ENCODE measurements at places on chromosomes 12 and 14. TPM values are rescaled to one million over a fixed set of nuclear protein-coding genes. Genes with fewer than 3 reads are reported as not detected.

DNA sequence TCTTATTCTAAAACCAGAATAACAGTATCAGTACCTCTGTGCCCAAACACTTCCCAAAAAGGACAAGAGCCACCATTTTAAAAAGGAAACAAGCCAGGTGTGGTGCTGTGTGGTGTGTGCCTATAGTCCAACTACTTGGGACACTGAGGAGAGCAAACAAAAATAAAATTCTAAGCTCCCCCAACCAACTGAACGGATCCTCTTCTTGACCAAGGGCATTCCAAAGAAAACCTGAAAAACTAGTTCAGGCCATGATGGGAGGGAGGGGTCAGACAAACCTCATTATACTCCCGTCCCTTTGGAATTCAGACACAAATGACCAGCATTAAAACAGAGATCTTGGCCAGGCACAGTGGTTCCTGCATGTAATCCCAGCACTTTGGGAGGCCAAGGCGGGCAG, 20.5 kb downstream of the SLC11A2 start:
- H3K27ac ChIP-seq: peak overlapping the region; percentile 26
- H3K27me3 ChIP-seq: no peaks in the 10 kb centered on the region
- peaks cover 34% of the 10 kb centered on the region for H3K36me3 ChIP-seq
- DNase-seq: peak; percentile 37

DNA sequence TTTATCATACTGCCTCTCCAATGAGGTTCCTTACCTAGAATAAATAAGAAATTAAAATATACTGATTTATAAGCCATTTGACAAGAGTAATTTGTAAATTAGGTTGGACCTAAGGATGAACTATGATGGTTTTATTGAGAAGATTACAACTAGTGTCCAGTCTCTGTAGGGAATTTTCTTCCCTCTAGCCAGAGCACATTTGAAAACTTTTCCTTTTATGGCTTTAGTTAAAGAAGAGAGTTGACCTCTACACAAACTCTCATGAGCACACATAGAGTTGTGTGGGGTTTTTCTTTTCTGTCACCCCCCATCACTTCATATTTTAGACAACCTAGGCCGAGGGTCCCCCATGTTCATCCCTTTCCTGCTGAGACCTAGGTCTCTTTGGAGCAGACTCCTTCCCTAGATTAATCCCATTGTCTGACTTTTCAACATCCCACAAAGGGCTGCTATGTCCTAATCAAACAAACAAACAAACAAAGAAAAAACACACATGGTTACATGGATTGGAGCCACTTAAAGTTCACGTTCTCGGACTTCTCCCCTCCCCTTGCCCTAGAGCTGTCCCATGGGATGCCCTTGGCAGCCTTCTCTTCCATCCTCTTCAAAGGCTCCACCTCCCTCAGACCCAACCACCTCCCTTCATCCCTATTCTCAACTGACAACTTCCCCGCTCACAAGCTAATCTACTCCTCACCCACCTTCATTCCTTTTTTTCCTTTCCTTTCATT, 40.7 kb downstream of the GPR135 start:
- H3K4me3 ChIP-seq: no peak overlapping the region
- no peaks in the 10 kb centered on the region for H3K4me1 ChIP-seq
- no peaks in the 10 kb centered on the region for H3K36me3 ChIP-seq
- no peak overlapping the region for H3K27ac ChIP-seq
- DNase-seq: no peak

DNA sequence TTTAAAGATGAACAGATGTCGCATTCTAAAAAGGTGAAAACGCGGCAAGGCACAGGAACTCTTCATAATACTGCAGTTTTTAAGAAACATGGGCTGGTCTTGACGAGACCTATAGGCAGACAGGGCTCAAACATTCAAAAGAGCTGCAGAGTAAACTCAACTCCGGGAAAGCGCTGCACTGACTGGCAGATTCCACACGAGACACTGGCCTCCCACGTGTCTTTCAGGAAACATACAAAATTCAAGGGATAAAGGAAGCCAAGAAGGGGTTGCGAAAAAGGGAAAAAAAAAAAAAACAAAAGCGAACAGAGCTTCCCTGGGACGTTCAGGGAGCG, 614 bp upstream of the ARF6 start:
- H3K4me1 ChIP-seq: no peaks in the 10 kb centered on the region
- H3K36me3 ChIP-seq: peaks cover 53% of the 10 kb centered on the region
- H3K4me3 ChIP-seq: peak overlapping the region; percentile 87
- no peaks in the 10 kb centered on the region for H3K27me3 ChIP-seq

GRCh38 chr12:75139196-75139595, 70.4 kb downstream of the KCNC2 start:
- H3K4me3 ChIP-seq: no peak overlapping the region
- H3K36me3 ChIP-seq: no peaks in the 10 kb centered on the region
- no peaks in the 10 kb centered on the region for H3K4me1 ChIP-seq
- no peaks in the 10 kb centered on the region for H3K27me3 ChIP-seq
- no peak for DNase-seq

DNA sequence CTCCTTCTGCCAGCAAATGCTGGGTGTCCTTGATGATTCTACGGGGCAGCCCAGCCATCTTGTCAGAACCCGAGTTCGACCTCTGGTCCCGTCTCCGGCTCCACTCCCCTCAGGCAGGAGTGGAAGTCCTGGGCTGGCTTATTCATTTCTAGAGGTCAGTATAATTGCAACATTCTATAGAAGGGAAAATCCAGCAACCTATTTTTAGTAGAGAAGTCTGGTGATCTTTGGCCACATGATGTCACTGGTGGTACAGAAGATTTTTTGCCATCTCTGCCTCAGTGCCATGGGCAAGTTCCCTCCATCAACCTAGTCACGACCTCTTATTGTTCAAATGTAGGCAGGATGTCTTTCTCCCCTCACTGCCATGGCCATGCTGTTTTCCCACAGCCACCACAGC, 22.4 kb downstream of the OR10G2 start:
- H3K27me3 ChIP-seq: peaks cover 32% of the 10 kb centered on the region
- no peaks in the 10 kb centered on the region for H3K4me1 ChIP-seq
- H3K27ac ChIP-seq: no peak overlapping the region
- DNase-seq: no peak

- peaks cover 32% of the 10 kb centered on the region for H3K4me1 ChIP-seq
- H3K27ac ChIP-seq: no peak overlapping the region
- H3K36me3 ChIP-seq: no peaks in the 10 kb centered on the region
- DNase-seq: no peak
Observed at GRCh38 chr12:116662612-116663144, 75.2 kb downstream of the SPRING1 start.

DNA sequence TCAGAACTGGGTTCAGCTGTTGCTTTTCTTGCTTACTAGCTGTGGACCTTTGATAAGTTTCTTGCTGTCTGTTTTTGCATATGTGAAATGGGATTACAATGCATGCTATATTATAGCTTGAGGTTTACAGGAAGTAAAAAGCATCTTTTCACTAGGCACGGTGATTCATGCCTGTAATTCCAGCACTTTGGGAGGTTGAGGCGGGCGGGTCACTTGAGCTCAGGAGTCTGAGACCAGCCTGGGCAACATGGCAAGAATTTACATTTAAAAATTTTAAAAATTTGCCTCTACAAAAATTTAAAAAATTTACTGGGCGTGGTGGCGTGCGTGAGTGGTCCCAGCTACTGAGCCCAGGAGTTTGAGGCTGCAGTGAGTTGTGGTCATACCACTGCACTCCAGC, 42.0 kb downstream of the CALM1 start:
- H3K36me3 ChIP-seq: peaks cover 8% of the 10 kb centered on the region
- H3K27me3 ChIP-seq: no peaks in the 10 kb centered on the region
- H3K27ac ChIP-seq: no peak overlapping the region
- no peak for DNase-seq
- H3K4me1 ChIP-seq: peaks cover 9% of the 10 kb centered on the region

GRCh38 chr14:51516706-51517395, 134.9 kb upstream of the FRMD6 start:
- H3K4me3 ChIP-seq: no peak overlapping the region
- H3K4me1 ChIP-seq: no peaks in the 10 kb centered on the region
- H3K36me3 ChIP-seq: no peaks in the 10 kb centered on the region
- no peak overlapping the region for H3K27ac ChIP-seq
- no peak for DNase-seq

PCED1B gene
- 2.1 TPM for total RNA-seq

IL31 gene
- total RNA-seq: not detected

SPPL3 gene
- 61.0 TPM for total RNA-seq

GRCh38 chr12:15669256-15669948, 119.8 kb downstream of the EPS8 start:
- peaks cover 16% of the 10 kb centered on the region for H3K36me3 ChIP-seq
- H3K4me1 ChIP-seq: peaks cover 14% of the 10 kb centered on the region
- H3K27me3 ChIP-seq: no peaks in the 10 kb centered on the region
- DNase-seq: no peak

GRCh38 chr14:72664651-72665050, 229.2 kb downstream of the DPF3 start:
- H3K4me1 ChIP-seq: peaks cover 33% of the 10 kb centered on the region
- H3K36me3 ChIP-seq: no peaks in the 10 kb centered on the region
- DNase-seq: no peak
- peak overlapping the region; percentile 77 for H3K27ac ChIP-seq
- no peaks in the 10 kb centered on the region for H3K27me3 ChIP-seq

DNA sequence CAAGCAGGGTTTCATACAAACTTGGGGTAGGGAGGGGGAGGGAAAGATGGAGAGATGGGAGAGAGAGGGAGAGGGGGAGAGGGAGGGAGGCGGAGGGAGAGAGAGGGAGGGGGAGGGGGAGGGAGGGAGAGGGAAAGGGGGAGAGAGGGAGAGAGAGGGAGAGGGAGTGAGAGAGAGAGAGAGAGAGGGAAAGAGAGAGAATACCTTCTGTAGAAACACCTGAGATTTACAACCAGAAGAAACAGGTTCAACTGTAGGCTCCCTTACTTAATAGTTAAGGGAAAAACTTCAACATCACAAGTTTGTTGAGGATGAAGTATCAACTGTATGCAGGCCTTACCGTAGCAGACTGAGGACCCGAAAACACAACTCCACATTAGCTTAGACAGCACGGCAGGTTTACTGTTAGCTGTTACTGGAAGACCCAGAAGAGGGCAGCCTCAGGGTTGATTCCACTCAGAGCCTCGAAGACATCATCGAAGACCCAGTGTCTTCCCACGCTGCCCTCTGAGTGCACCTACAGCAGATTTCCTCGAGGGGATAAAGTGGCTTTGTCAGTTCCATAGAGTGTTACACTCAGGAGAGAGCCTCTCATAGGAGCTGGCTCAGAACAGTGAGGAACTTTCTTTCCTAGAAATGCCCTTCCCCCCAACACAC, 72.4 kb downstream of the NT5DC3 start:
- H3K27me3 ChIP-seq: no peaks in the 10 kb centered on the region
- H3K27ac ChIP-seq: no peak overlapping the region
- peaks cover 19% of the 10 kb centered on the region for H3K36me3 ChIP-seq
- no peak for DNase-seq

DNA sequence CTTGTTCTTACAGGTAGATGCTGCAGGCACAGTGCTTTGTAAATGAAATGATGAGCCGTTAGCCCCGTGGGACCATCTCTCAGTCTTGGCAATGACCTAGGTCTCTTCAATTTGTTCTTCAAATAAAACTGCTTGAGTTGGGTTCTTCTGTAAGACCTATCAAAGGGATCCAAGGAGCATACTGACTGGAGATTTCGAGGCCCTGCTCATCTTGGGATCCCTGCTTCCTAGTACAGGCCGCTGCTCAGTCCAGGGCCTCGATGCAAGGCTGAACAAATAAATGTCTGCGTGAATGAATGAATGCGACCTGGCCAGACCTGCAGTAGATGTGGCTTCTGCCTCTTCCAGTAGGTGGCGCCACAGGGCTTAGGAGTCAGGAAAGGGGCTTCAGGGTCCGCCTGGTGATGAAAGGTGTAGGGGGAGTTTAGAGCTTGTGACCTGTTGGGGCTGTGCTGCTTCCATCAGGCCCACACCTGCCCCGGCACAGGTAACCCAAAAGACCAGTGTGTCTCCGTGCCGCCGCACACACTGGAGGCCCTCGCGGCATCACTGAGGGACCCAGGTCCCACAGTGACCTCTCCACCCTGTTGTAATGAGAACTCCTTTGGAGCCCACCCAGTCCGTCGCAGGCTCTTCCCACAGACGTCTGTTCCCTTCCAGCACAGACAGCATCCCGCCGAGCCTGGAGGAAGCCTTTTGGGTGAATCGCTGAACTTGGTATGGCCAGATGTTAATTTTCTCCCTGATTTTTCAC, 4.4 kb downstream of the CACNA1C start:
- H3K27me3 ChIP-seq: peaks cover 94% of the 10 kb centered on the region
- H3K4me1 ChIP-seq: no peaks in the 10 kb centered on the region
- H3K27ac ChIP-seq: no peak overlapping the region
- H3K4me3 ChIP-seq: no peak overlapping the region

- H3K27ac ChIP-seq: no peak overlapping the region
- no peak overlapping the region for H3K4me3 ChIP-seq
- H3K36me3 ChIP-seq: no peaks in the 10 kb centered on the region
- no peaks in the 10 kb centered on the region for H3K27me3 ChIP-seq
- peaks cover 9% of the 10 kb centered on the region for H3K4me1 ChIP-seq
Observed at GRCh38 chr12:11564984-11565651, 84.4 kb upstream of the ETV6 start.

DNA sequence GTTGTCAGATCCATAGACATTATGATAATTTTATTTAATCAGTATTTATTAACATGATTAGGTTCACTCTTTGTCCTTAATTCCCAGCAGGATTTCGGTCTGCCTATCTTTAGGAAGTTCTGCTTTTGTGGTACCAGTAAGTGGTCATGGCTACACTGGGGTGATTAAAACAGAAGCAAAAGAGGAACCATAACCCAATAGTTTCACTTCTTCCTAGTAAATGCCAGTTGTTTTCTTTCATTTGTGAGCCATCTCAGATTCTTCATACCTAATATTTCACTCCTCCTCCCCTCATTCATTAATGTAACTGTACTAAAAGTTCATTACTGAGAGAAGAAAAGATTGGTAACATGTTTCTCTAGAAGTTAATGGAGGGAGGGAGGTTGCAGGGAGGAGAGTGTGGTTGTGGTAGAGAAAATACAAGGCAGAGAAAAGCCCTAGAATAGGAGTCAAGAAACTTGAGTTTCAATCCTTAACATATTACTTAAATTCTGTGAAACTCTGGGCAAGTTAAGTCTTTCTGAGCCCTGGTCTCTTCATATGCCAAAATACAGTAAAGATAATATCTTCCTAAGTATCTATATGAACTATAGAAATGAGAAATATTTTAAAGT, 101.2 kb downstream of the PEBP1 start:
- peaks cover 14% of the 10 kb centered on the region for H3K4me1 ChIP-seq
- H3K4me3 ChIP-seq: no peak overlapping the region
- H3K36me3 ChIP-seq: no peaks in the 10 kb centered on the region
- H3K27ac ChIP-seq: no peak overlapping the region
- no peak for DNase-seq

All from Calu3 (cell line).